ENCODE measurements at places on chromosomes 3 and 15.

GRCh38 chr3:183911763-183912506 lies 27.3 kb upstream of the PARL start:
- DNase-seq, result no peak

- DNase-seq, result peak; percentile 68
These were observed 29.2 kb downstream of the GJD2 start for GRCh38 chr15:34725556-34725955.

- DNase-seq, result no peak
These were observed 43.0 kb downstream of the SLCO3A1 start for GRCh38 chr15:91896341-91897055.

DNA sequence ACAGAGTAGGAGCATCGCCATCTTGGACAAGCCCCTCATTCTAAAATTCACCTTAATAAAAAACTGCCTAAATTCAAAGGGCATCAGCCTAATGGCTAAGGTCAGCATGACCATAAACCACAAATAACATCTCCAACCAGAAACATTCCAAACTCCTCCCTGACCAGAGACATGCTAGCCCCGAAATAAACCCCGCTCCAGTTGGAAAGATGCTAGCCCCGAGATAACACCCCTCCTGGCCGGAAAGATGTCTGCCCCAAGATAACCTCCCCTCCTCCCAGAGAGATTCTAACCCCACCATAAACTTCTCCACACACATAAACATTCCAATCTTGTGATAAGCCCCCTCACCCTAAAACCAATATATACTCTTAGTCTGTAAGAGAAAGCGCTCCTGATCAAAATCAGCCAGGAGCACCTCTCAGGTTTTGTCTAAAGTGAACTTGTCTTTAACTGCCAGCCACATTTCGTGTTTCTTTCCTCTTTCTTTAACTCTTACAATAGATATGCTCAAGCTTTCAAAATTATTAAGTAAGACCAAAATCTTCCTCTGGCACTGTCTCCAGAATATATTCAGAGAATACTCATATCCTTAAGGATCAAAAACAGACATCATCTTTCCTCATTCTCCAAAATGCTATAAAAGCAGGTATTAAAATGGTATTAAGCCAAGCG lies 104.1 kb downstream of the GSK3B start:
- DNase-seq, result no peak

DNA sequence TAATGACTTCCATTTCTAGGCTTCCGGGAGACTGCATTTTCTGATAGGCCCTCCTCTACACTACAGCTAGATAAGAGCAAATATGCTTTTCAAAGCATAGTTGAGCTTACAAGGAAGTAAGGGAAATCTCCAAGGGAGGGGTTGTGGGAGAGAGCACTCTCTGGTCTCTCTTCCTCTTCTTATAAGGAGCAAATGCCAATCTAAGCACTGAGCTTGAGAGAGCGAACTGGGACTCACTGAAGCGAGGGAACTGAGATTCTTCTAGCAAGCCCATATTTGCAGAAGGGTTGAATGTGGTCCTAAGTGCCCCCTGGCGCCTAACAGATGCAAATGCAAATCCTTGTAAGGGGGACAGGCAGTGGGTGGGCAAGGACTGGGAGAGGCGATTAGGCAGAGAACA lies 164.8 kb downstream of the ERC2 start:
- peak; percentile 64 for DNase-seq
